Stimulated activated CD4-positive, alpha-beta T cell treated with anti-CD3 and anti-CD28 coated beads, Interleukin-1b, Interleukin-23, amount 100 ng/mL, for 4 hours (primary cell): ENCODE measurements at places on chromosomes 6 and 20.

GRCh38 chr6:131303338-131303930 lies 168.2 kb downstream of the AKAP7 start:
- no peak for DNase-seq

DNA sequence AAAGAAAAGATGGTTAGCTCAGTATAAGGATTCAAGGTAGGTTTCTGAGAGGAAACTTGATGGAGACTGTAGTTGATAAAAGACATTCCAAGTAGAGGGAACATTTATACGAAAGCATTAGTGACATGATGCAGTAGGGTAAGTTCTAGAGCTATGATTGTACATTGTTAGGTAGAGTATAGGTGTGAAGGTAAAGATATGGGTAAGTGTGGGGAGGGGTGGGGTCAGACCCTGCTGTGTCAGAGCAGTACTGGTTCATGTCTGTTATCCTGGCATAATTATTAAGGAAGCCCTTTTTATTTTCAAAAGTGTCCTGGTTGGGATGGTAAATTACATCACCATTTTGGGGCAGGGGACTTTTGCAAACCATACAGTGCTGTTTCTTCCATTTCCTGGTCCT lies 635.8 kb downstream of the COL12A1 start:
- no peak for DNase-seq

DNA sequence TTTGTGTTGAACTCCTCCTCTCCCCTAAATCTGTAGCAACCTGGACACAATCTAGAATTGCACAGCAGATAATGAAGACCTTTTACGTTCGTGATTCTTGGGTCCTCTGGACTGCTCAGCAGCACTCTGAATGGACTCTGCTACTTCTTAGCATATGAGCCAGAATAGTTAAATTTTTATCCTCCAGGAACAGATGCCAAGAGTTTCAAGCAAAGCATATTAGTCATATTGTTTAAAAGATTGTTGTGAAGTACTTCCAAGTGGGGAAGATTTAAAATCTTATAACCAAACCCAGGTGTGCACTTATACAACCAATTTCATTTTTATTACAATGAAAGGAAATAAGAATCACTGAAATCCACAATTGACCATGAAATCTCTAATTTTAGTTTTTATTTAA lies 118.9 kb upstream of the EXOC2 start:
- DNase-seq = no peak

GRCh38 chr6:39203436-39204159 lies 25.7 kb downstream of the KCNK5 start:
- no peak for DNase-seq

DNA sequence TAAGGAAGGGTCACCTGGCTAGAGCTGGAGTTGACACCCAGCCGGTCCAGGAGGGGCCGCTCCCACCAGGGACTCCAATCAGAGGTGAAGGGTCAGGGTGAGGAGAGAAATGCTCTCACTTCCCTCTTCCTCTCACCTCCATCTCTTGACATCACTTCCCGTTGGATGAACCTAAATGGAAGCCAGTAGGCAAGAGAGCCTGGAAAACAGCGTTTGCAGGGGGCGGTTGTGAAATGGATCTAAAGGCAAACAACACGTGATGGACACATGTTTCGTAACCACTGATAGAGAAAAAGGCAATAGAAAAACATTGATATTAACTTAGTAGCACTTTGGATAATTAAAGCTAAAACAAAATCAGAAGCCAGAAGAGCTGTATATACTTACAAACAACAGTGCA lies 105.6 kb upstream of the FOXA2 start:
- DNase-seq = no peak

GRCh38 chr6:8749465-8749864 lies 314.1 kb upstream of the SLC35B3 start:
- no peak for DNase-seq

GRCh38 chr6:56101141-56101553 lies 146.2 kb downstream of the COL21A1 start:
- DNase-seq = no peak

- no peak for DNase-seq
Observed at GRCh38 chr20:49965781-49966305, 16.9 kb upstream of the SNAI1 start.

DNA sequence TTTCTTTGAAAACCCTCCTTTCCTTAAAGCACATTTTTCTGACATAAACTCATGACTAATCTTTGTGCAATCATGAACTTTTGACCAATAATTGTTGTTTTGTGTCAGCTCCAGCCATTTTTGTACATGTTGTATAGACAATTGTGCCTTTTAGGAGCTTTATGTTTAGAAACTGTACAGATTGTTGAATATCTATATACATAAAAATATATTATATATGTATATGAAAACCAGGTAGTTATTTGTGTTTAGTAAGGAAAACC lies 125.7 kb upstream of the EDN1 start:
- DNase-seq = no peak

- no peak for DNase-seq
Observed at GRCh38 chr6:83182114-83182513, 11.0 kb downstream of the PGM3 start.

DNA sequence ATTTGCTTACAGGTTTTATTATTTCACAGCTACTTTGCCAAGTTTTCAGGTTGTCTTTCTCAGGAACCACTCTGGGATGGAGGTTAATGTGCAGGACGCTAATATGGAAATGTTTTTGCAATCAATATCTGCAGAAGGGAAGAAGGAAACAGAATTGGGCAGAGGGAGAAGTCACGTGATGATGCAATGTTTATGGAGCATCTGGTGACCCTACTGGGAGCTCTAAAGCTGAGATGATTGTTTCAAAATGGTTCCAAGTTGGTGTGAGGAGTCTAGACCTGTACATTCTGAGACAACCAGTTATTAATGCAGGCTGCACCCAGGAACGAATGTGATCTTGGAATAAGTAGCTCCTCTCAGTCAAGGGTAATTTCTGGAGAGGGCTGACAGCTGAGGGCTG lies 905.4 kb upstream of the FLRT3 start:
- no peak for DNase-seq

GRCh38 chr6:15417811-15418210 lies 171.9 kb downstream of the JARID2 start:
- no peak for DNase-seq

DNA sequence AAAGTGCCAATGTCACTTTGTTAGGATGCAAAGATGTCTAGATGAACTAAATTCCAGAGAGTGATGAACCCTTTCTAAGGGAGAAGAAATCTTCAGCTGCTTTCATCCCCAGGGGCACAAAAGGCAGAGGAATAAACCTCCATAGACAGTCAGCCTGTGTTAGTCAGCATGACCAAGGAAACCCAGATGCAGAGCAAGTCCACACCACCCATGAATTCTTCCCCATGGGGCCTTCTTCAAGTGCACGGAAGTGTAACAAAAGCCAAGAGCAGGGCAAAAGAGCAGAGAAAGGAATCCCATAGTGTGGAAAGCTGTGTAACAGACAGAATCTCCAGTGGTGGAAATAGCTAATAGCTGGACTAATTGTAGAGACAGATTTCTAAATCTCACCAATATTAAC lies 50.0 kb downstream of the DCDC2 start:
- DNase-seq = no peak

GRCh38 chr6:88536071-88536625 lies 370.0 kb upstream of the CNR1 start:
- no peak for DNase-seq

GRCh38 chr6:32214126-32214525 lies 9.7 kb downstream of the NOTCH4 start:
- no peak for DNase-seq

DNA sequence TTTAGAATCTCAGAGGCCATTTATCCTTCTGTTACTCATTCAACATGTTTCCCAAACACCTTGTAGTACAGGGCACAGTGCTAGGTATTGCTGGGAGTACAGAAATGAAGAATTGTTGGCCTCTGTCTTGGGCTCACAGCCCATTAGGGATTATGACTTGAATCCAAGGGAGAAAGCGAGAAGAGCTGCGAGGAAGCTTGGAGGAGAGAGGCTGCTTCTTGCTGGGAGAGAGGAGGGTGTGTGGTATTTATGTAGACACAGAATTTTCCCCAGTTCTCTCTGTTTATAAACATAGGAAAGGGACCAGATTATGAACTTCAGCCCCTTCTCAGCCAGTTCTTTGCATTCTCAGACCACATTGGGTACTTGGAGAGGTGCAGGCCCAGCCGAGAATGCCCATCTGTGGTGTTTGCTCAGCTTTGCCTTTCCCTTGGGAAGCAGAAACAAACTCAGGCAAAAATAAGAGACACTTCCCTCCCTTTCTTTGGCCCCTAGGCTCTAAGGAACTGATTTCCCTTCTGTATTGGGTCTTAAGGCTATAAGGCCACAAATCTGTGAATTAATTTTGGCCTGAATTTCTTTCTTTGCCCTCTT lies 17.9 kb downstream of the CHMP4B start:
- DNase-seq = no peak

GRCh38 chr6:37748118-37748517 lies 50.4 kb upstream of the MDGA1 start:
- no peak for DNase-seq

- no peak for DNase-seq
Observed at GRCh38 chr20:8389381-8390036, 257.4 kb downstream of the PLCB1 start.

- DNase-seq = no peak
Observed at GRCh38 chr6:149889326-149889725, 8.6 kb downstream of the RAET1E start.

- no peak for DNase-seq
Observed at GRCh38 chr6:53805016-53805415, 10.2 kb downstream of the LRRC1 start.

GRCh38 chr6:169906004-169906687 lies 154.7 kb downstream of the ERMARD start:
- DNase-seq = no peak

- DNase-seq = no peak
Observed at GRCh38 chr6:74213995-74214394, 518.0 kb downstream of the CD109 start.

GRCh38 chr6:132936646-132937045 lies 122.3 kb downstream of the RPS12 start:
- no peak for DNase-seq

DNA sequence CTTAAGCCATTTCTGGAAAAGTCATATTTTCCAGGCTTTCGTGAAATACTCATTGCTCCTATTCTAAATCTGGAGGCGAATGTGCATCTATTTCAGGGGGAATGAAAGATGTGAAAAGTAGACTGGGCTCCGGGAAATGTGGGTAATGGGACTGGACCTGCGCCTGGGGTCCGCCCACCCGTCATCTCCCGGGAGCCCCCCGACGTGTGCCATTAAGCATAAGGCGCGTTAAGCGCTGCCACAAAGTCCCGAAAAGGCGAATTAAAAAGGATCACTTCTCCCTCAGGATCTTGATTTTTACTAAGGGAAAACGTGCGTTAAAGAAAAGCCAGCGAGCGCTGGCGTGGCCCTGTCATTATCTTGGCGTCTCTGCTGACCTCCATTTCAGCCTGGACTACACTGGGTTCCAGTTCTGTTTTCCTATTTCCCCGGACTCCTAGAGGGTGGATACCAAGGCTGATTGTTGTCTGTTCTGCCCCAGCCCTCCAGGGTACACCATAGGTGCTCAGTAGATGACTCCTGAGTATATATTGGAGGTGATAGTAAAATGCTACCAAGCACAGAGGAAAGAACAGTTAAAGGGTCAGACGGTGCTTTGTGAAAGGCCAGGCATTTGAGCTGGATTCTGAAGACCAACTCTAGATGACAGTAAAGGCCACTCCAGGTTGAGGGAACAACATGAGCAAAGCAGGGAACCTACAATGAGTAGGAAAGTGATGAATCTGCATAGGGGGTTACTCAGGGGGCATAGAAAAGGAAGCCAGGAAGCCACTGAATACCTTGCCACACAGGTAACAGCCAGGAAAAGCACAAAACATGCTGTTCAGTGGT lies 89.2 kb upstream of the ARID1B start:
- DNase-seq = no peak

DNA sequence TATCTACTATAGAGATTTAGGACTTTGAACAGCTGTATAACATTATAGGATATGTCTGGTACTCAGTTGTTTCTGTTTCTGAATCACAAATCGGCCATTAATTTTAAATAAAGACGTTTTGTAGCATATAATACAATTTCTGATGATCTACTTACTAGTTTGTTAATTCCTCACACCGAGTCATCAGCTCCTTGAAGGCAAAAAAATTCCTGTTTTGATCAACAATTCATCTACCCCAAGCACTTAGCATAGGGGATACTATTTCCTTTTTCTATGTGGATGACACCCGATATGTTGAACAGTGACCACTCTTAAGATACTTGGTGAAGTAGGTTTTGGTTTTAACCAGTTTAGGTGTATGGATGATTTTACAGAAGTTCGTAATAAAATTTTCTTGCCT lies 107.3 kb downstream of the NCOA3 start:
- DNase-seq = no peak

DNA sequence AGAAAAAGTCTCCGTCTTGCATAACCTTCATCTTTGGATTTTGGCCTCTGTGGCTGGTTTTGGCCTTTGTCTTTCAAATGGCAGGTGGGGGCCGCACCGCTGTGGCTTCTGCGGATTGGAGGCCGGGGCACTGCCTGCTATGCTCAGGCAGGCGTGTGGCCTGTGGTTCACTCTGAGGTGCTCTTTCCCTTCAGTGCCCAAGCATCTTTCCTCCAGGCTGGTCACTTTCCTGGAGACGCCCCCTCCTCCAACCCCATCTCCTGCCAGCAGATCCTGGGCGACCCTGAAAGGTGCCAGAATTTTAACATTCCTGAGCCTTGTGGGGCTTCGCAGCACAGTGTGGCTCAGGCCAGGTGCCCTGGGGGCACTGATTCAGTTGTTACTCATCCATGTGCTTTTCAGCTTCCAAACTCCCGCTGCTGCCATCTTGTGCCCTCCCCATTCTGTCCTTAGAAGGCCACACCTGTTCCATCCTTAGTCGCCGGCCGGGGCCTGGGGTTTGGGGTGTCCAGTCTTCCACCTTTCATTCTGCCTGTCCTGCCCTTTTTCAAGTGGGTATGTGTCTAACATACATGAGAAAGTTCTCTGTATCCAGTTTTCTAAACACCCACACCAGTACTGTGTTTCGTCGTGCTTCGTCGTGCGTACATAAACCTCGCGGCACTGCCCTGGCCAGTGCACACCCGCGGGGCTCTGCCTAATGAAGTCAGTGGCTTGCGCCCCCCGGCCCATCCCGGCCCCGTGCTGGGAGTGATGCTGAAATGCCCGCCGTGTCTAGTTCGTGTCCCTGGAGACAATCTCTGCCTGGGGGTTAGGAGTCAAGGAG lies 12.1 kb downstream of the SS18L1 start:
- DNase-seq = no peak

DNA sequence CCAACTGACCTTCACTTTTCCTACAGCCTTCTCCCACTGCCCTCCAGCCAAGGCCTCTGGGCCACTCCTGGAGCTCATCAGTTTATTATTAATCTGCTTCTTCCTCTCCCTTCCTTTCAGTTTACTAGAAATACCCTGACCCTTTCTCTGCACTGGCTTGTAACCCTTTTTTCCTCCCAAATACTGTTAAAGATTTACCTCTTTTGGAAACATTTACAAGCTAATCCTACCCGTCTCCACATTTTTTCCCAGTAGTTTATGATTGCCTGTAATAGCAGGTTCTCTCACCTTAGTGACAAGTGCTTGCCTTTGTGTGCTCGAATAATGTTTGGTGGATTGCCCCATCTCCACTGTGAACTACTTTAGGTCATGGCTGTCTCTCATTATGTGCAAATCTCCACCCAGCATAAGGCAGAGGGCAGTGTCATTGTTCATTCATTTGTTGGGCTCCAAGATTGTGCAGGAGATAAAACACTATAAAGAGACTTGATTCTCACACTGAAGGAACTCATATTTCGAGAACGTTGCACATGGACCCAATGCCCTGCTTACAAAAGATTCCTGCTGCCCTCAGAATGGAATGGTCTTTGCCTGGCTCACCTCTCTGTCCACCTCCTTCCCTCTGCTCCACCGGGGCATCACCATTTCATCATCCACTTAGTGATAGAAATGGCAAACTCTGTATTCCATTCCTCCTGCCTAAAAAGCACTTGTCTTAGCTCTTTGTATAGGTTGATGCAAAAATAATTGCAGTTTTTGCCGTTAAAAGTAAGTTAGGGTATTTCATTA lies 491.1 kb downstream of the UTRN start:
- DNase-seq = no peak
